ENCODE measurements at places on chromosomes 13 and 19.

- no peak for DNase-seq
Measured at GRCh38 chr13:108574856-108575255, 54.6 kb upstream of the MYO16 start.

- no peak for DNase-seq
Measured at GRCh38 chr19:16521715-16522289, 20.4 kb downstream of the CHERP start.

DNA sequence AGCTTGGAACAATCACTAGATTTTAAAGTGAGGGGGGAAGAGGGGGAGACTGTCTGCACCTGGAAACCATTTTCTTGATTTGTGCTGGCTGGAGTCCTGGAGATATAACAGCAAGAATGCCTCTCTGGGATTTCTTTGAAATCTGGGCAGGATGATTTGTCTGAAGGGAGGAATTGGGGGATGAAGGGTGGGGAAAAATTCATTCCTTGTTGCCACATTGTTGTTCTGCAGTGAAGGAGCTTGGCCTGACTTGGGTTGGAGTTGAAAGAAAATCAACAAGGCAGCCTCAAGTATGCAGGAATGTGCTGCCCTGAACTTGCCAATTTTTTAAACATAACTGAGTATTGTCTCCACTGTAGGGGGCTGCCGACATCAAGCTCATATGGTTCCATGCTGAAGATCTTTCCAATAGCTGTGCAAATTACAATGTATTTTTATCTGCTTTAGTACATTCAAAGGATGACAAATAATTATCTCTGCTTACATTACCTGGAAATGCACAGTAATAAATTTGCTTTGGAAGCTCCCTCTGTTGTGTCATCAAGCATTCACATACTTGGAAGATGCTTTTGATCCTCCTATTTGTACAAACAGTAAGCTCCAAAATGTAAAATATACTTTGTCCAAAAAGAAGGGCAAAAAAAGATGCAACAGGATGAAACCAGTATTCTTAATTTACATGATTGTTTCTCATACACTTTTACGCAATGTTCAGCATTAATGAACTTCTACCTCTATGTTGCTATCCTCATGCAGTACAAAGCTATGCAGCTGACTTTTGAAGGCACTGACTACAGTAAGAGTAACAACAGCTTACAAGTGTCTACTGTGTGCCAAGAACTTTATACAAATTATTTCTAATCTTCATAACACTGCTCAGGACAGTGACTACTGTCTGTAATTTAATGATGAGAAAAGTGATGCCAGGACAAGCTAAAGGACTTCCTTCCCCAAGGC, 627.9 kb upstream of the KLF12 start:
- DNase-seq = no peak

GRCh38 chr13:43686557-43686956, 100.2 kb downstream of the ENOX1 start:
- DNase-seq = no peak

DNA sequence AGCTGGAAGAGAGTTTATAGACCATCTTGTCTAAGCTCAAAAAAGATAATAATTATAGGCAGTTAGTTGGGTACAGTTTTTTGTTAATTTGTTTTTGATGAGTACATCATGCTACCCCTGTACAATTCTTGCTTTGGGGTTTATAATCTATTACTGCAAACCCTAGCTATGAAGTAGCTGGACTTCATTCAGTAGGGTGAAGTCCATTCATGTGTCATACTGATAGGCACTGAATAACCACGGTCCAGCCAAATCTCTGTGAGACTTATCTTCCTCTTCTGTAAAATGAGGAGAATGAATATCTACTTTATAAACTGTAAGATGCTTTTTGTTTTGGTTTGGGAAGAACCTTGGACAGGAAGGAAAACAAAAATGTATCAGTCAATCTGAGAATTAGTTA, 19.5 kb downstream of the SLC46A3 start:
- DNase-seq = no peak

DNA sequence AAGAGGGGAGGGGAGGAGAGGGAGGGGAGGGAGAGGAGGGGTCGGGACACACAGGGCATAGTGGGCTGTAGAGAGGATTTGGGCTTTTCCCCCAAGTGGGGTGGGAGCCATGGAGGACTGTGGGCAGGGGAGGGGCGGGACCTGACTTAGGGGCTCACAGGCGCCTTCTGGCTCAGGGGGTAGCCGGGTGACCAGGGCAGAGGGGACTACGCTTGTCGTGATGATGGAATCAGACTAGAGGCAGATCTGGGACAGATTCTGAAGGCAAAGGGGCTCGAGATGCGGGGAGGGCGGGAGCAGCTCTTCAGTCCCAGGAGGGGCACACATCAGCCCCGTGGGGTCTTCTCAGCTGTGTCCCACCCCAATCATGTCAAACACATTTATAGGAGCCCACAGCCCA, 13.5 kb downstream of the NDUFA11 start:
- DNase-seq = no peak

DNA sequence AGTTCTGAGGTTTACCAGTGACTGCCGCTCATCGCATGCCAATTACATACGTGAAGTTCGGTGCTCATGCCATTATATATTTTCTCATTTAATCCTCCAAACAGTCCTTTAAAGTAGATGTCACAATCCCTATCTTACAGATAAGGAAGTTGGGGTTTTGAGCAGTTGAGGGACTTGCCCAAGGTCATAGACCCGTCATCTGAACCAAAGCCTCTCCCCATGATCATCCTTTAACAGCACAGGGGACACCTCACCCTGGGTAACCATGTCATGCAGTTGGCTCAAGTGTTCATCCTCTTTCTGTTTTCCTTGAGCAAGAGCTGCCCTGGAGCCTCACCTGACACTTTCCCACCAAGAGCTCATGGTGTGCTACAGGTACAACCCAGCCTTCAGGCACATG, 69.1 kb downstream of the HSPH1 start:
- DNase-seq = no peak

DNA sequence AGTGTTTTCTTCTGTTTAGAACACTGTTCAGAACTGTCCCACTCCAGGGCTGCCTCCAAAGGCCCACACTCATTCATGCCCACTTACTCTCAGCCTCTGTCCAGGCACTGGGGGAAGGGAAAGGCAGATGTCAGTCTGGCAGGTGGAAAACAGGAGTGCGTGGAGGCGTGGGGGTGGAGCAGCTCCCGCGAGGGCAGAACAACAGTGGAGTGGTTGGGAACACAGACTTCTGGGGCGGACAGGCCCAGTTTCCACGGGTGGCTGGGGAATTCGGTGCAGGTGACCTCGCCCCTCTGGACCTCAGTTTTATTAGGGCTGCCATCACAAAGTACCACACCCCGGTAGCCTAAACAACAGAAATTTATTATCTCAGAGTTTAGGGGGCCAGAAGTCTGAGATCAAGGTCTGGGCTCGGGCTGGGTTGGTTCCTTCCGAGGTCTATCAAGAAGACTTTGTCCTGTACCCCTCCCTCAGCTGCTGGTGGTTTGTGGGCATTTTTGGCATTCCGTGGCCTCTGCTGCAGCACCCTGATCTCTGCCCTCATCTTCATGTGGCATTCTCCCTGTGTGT, 59.7 kb downstream of the SIPA1L3 start:
- no peak for DNase-seq

DNA sequence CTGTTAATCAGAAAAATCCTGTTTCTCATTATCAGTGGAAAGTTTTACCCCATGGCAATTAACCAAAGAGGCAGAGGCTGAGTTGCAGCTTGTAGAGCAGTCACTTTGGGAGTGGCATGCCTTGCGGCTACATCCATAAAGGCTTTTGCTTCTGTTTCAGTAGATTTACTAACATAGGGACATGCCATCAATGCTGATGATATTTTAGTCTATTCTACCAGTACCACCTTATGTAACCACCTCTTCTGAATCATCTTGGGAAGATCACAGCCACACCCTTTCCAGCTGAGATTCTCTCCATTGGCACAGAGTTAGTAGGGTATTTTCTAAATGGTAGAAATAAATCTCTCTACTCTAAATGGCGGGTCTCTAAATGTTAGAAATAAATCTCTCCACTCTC, 37.5 kb downstream of the POSTN start:
- DNase-seq = no peak

- DNase-seq = no peak
Measured at GRCh38 chr19:43705729-43706128, 10.1 kb upstream of the IRGC start.

DNA sequence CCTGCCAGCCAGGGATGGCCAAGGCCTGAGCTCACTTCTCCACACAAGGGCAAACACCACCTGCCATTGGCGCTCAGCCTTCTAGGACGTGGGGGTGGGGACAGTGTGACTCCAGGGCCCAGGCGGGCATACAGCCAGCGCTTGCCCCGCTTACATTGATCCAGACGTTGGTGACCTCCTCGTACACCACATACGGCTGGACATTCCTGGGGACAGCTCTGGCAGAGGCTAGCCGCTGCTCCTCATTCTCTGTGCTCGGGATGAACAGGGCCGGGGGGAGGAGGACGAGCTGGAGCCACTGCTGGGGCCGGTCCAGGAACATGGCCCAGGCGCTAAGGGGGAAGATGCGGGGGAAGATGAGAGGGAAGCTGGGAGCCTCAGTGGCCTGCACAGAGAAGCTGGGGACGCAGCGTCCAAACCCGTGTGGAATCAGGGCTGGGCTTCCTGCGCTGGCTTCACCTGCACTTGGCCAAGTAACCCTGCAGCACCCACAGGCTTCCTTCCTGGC, 25.1 kb upstream of the MYDGF start:
- no peak for DNase-seq

- DNase-seq = no peak
Measured at GRCh38 chr19:52936954-52937325, 13.7 kb upstream of the ZNF888 start.

- no peak for DNase-seq
Measured at GRCh38 chr13:91400063-91400399, 1.6 kb downstream of the GPC5 start.

DNA sequence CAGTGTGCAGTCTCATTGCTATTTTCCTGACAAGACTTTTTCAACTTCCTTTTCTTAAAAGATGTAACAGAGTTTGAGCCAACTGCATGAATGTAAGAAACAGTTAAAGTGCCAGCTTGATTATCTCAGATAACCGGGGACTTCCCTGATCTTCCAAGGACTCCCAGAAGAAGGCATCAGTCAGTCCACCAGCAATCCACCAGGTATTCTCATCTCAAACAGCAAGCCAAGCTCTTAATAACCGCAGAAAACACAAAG, 350.1 kb downstream of the LIG4 start:
- DNase-seq = no peak

DNA sequence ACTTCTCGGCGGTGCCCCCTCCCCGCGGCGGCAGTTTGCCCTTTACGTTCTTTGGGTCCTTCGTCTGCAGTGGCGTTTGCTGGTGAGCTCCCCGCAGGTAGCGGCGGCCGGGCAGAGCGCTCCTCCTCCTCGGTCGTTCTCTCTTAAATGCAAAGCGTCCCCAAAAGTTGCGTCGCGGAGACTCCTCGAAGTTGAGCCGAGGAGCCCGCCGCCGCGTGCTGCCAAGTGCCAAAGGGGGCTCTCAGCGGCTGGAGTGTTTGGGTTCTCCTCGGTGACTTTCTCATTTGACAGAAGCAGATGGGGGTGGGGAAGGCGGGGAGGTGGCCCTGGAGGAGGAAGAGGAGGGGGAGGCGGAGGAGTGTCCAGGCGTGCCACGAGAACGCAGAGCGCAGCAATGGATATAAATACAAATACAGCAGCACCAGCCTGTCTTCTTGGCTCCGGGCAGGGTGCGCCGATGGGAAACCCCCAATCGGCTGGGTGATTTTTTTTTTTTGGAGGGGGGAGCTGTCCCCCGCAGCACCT, at the start of gene SOX21:
SOX21 (minus strand) TSS at position 259 of the 525 bp plus-strand sequence. CDS start 496 bp downstream, outside the sequence.
- no peak for DNase-seq

GRCh38 chr13:37316935-37317334, 211.5 kb upstream of the CSNK1A1L start:
- DNase-seq = no peak

GRCh38 chr19:21484631-21485030, 20.8 kb upstream of the ZNF429 start:
- no peak for DNase-seq

DNA sequence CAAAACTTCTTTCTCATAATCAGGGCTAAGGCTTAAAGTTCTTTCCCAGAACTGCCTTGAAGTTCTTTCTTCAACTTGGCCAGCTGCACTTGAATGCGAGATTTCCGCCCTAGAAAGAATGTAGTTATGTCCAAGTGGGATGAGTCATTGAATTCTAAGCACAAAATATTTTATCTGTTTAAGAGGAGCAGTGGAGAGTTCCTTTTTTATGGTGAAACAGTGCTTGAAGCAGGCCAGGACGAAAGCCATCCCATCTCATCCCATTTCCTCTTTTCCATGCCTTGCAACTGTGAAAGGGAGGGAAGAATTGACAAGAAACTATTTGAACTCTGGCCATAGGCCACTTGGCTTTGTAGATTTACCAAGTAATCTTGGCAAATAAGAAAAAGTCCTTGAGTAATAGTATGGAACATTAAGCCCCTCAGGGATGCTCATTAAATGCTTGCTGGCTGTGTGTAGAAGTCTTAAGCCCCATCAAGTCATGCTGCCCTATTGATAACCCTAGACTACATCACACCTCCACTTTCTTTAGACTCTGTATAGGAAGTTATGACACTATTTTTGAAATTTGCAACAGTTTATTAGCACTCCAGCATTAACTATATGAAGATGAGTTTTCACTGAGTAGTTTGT, 174.5 kb downstream of the KCTD12 start:
- no peak for DNase-seq

- DNase-seq = no peak
Measured at GRCh38 chr13:104436555-104436954, 1370.3 kb upstream of the SLC10A2 start.

- no peak for DNase-seq
Measured at GRCh38 chr13:95317039-95317989, 16.1 kb upstream of the ABCC4 start.

- DNase-seq = peak; percentile 59
Measured at GRCh38 chr19:48999481-49000325, 6.0 kb downstream of the RUVBL2 start.

DNA sequence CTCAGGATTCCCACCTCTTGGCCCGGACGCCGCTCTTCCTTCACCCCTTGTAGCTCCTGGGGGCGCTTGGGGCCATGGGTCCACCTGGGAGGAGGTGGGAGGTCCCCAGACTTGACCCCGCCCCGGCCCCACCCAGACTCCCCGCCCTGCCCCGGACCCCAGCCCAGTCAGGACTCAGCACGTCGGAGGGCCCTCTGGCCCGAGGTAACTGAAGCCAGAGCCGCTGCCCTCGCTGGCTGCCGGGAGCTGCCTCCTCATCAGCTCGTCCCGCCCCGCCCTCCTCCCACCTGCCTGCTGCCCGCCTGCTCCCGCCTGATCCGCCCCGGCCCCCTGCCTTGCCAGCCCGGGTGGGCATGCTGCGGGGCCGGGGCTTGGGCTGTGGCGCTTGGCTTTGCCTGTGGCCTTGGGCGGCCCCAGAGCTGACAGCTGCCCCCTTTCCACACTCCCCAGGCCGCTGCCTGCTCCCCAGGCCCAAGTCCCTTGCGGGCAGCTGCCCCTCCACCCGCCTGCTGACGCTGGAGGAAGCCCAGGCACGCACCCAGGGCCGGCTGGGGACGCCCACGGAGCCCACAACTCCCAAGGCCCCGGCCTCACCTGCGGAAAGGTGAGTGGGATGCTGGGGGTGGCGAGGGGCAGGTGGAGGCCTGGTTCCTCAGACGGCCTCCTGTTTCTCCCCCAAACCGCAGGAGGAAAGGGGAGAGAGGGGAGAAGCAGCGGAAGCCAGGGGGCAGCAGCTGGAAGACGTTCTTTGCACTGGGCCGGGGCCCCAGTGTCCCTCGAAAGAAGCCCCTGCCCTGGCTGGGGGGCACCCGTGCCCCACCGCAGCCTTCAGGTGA, 9.4 kb downstream of the ARHGAP33 start:
- DNase-seq = peak; percentile 75

GRCh38 chr13:19181621-19182485, at the start of gene TUBA3C:
TUBA3C (minus strand) TSS chr13:19181824; CDS start chr13:19181747, 77 bp downstream.
- no peak for DNase-seq

GRCh38 chr13:69619651-69620050, 488.0 kb upstream of the ATXN8OS start:
- no peak for DNase-seq

- DNase-seq = no peak
Measured at GRCh38 chr19:46073268-46073922, 32.6 kb upstream of the IGFL4 start.
